CD4-positive, CD25-positive, alpha-beta regulatory T cell (primary cell): ENCODE measurements at places on chromosomes 16 and 17.

DNA sequence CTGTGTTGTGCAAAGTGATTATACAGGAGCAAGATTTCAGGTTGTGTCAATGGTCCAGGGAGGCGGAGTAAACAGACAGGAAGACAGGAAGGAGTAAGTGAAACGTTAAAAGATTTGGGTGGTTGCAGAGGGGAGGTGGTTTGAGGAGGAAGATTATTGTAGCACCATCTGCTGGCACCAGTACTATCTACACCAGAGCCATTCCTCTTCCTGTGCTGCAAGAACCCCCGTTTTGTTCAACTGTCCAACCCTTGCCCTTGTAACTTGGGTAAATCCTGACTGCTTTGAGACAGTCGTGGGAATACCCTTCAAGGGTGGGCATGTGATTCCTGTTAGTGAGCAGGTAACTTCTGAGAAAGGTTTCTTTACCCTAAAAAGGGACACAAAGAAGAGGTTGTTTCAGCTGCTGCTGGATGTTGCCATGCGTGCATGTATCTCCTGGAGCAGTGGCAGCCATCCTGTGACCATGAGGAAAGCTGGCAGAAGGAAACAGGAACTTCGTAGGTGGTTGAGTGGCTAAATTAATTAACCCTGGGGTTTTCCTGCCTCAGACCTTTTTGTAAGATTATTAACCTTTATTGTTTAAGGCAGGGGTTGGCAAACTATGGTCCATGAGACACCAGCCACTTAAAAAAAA lies 124.1 kb downstream of the PRKCA start:
- peak; percentile 15 for DNase-seq

DNA sequence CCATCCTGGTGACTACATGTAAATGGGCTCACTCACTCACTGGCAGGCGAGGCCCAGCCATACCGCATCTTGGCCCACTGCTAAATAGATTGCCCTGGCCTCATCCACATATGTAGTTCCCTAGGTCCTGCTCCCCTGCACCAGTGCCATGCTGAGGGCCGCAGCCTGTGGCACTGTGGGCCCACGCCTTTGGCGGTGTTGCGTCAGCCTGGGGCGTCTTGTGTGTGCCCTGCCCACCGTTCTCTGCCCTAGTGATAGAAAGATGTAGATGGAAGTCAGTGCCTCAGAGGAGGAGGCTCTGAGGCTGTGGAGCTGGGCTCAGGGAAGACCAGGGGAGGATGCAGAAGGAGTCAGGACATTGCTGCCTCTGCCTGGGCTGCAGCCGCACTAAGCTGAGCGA lies 18.9 kb downstream of the C17orf75 start:
- no peak for DNase-seq

- no peak for DNase-seq
These were observed 26.6 kb downstream of the HASPIN start for GRCh38 chr17:3750296-3750695.

DNA sequence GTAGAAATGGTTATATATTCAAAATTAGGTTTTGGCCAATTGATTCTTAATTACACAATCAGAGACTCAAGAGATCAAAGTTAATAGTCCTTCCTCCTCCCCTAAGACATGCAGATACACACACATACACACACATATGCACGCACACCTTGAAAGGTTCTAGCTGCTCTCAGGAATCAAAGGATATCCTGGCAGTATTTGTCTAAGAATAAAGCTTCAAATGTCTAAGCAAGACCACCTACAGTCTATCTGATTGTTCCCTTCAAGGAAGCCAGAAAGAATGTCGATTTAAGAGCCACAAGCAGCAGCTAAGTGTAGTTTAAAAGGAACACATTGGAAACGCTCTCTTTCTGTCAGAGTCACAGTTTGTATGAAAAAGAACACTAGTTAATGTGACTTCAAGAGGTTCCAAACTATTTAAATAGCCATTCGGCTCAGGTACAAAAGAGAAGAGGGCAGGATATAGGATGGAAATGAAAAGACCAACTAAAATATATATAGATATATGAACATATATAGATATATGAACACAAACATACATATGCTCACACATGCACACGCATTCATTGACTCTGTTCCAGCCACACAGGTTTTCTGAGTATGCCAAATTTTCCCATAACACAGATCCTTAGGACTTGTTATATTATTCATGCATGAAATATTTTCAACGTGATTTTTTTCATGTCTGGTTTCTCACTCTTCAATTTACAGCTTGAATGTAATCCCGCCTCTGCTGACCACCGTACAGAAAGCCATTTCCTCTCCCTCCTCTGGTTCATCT lies 79.0 kb downstream of the CDH8 start:
- no peak for DNase-seq

DNA sequence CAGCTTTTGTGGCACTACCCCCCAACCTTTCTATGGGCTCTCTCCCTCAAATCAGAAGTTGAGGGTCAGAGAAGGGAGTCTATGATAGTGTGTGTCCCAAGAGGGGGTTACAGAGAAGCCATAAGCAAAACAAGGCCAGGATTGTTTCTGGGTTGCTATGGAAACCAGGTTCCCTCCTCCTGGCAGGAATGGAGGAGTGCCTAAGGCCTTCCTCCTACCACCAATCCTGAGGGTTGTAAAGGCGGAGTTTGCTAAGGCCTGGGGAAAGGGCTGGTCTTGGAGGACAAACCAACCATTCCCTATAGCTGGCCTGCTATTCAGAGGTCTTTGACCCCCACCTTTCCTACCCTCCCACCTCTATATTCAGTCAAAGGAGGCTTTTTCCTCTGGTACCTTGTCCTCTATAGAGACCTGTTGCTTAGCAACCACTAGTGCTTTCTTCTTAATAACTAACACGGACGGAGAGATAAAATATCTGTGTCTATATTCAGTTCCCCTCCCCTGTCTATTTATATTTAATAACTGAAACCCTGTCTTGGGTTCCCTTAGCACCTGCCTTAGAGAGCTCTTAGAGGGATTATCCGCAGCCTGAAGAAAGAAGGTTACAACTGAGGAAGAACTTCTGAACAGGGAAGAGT lies 43.4 kb downstream of the NEUROD2 start:
- no peak for DNase-seq
